Stimulated activated CD8-positive, alpha-beta memory T cell treated with anti-CD3 and anti-CD28 coated beads, Interleukin-4, amount 100 ng/mL, for 1 hour (primary cell): ENCODE measurements at places on chromosomes 2 and 18.

DNA sequence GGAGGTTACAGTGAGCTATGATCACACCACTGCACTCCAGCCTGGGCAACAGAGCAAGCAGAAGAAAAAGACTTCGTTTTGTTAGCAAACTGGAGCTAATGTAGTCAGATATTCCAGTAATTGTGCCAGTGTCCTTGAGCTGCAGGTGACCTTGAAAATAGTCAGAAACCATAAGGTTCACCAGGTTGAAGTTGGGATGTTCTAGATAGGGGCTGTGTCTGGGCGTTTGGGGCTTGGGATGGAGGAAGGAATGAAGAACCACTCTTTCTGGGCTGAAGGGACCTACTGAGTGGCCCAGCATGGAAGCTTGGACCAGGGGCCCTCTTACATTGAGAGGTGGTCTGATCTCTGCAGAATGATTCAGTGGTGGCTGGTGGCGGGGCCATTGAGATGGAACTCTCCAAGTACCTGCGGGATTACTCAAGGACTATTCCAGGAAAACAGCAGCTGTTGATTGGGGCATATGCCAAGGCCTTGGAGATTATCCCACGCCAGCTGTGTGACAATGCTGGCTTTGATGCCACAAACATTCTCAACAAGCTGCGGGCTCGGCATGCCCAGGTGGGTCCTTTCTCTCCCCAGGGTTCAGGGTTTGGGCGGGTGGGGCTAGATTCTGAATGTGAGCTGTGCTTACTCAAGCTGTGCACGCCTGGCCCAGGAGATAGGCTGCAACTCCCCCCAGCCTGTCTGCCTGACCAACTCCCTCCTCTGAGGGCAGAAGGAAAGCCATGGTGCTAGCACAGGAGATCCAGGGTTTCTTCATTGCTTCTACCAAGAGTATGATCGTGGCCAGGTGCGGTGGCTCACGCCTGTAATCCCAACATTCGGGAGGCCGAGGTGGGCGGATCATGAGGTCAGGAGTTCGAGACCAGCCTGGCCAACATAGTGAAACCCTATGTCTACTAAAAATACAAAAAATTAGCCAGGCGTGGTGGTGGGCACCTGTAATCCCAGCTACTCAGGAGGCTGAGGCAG lies 17.1 kb downstream of the CCT7 start:
- DNase-seq: no peak

DNA sequence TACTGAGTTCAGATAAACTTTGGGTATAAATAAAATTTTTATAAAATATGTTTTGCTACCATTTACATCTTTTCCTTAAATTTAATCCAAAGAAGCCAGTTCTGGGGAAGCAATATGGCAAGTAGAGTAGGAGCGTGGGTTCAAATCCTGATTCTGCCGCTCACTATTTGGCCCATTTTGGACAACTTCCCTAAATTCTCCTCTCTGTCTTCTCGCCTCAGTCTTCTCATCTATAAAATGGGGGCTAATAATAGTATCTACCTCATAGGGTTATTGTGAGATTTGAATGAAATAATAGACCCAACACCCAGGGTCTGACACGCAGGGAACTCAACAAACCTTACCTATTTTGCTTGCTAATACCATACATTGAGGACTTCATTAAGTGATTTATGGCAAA lies 59.7 kb downstream of the ACTR2 start:
- DNase-seq: no peak

DNA sequence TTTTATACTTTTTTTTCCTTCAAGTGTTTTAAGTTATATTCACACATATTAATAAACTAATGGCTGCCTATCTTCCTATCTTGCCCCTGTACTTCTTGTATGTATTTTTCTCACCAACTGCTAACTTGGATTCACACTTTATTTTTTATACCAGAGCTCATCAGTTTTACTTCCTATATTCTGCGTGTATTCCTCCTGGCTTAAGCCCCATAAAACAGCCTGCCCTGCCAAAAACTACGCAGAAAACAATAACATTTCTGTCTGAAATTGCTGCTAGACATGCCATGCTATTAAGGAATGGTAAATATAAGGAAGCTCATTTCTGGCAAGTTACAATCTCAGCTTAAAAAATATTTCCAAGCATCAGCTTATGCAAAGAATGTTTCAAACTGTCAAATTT lies 172.3 kb downstream of the UBE2E3 start:
- DNase-seq: no peak

- DNase-seq: no peak
Observed at GRCh38 chr2:190467575-190468083, 59.5 kb downstream of the MFSD6 start.

GRCh38 chr2:183610724-183611123 lies 486.5 kb downstream of the NUP35 start:
- DNase-seq: no peak

DNA sequence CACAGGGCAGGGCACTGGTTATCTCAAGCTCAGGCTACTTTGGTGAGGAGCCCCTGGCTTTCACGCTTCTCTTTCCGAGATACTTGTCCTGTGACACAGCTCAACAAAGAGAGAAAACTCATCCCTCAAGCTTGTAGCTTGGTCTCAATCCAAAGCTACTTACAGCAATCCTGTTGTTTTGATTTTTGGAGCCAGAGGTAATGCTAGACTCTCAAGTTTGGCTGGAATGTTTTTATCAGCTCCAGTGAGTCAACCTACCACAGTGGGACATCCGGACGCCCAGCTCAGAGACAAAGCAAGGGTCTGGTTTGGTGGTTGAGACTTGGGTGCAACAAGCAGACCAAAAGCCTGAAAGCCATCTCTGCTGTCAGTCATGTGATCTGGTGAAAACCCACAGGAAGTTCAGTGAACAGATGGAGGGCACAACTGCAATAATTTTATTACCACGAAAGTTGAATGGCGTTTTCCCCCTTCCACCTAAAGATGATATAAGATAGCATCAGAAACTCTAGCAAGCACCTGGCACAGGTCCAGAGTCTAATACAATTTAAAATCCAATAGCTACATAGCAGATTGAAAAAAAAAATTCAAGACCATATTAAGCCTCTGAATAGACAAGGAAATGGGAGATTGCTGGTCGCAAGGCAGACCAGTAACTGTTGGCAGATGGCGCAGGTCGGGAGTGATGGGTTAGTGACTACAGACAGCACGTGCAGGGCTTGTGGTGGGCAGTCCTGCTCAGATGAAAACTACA lies 102.3 kb upstream of the SMAD7 start:
- DNase-seq: peak; percentile 25

- no peak for DNase-seq
Observed at GRCh38 chr2:219451661-219452360, 17.2 kb downstream of the SPEG start.

GRCh38 chr18:61893309-61893970 lies 633 bp upstream of the RNF152 start:
- no peak for DNase-seq

DNA sequence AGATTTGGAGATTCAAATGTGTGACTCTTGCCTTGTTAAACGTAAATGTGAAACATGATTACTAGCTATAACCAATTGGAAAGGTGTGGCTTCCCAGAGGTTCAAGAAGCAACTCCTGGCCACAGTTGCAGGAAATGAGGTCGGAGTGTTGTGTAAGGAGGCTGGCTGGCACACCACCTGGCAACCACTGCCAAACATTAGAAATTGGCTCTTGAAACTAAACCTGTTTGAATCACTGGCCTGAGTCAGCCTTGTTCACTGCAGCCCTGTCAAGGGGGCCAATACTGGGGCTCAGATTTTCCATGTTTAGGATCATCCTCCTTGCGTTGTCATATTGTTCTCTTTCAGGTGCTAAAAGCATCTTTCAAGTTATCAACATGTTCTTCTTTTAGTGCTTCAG lies 206.3 kb downstream of the ARL6IP6 start:
- no peak for DNase-seq

GRCh38 chr2:8319219-8319618 lies 362.6 kb upstream of the ID2 start:
- no peak for DNase-seq

DNA sequence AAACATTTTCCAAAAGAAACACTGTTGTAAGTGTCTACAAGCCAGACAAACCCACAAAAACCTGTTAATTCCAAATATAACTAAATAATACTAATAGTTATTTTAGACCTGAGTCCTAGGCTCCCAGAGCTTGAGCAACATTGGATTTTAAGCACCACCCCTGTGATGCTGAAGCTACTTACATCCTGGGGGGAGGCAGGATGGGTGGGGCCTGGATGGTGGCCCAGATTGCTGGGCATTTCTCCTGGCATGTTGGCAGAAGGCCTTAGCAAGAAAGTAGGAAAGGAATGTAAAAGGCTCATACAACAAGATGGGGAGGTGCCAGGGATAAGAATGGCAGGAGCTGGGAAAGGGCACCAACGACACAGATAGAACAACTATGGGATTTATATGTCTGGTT lies 50.7 kb upstream of the OTX1 start:
- no peak for DNase-seq

DNA sequence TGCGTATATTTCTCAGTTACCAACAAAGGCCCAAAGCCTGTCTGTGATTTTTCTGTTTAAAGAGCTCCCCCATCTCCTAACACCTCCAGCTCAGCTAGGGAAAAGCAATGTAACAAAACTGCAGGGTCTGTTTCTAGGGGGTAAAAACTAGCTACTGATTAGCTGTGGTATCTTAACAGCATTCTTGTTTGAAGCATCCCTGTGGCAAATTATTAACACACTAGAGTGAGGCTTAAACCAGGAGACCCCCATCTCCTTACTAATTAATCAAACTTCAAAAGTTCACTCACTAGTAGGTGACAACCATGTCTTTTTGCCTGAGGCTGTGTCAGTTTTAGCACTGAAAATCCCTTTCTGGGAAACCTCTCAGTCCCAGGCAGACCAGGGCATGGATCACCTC lies 186.2 kb upstream of the PARD3B start:
- no peak for DNase-seq

DNA sequence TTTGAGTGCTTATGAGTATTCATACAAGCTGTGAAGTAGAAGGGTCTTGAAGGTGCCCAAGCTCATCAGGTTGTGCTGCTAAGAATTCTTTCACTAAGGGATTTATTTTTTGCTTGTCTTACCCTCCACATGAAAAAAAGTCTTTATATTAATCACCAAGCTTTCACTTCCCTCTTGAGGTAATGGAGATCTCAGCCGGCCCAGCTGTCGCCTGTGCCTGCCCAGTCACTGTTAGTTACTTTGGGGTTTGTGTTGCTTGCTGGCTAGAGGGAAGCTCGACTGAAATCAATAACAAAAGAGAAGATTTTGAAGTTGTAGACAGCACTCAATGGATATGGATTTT lies 21.9 kb downstream of the MC2R start:
- DNase-seq: no peak

- no peak for DNase-seq
Observed at GRCh38 chr18:23380817-23381216, 72.3 kb upstream of the RIOK3 start.

DNA sequence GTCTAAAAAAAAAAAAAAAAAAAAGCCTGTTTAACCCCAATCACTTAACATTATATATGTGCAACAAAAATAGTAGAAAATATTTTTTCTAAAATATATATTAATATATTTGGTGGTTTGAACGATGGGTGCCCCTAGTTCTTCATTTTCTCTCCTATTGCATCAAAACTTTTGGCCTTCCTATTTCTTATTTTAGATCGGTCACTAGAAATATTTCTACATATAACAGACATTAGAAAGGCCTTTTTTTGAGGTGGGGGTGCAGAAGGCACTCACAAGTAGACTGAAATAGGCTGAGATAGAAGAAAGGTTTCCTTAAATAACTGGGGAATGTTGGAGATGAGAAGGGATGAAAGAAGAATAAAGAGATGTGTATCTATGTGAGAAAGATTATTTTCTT lies 49.3 kb upstream of the AP1S3 start:
- no peak for DNase-seq

GRCh38 chr2:28085201-28085600 lies 194.7 kb downstream of the BABAM2 start:
- no peak for DNase-seq

DNA sequence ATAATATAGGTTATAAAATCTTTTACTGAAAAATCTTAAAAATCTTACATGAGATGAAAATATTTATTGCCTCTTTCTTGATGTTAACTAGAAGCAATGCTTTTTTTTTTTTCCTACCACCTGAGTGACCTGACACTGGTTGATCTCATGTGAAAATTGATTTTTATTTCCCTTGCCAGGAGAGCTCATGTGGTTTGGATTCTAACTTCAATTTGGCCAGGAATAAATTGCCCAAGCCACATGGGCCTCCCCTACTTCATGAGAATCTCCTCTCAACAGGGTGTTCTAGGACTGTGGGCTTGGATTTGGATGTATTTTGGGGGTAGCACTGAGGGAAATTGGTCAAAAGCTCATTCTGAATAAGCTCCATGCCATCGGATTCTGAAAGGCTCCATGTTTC lies 20.1 kb downstream of the IDH1 start:
- DNase-seq: no peak

GRCh38 chr2:182868054-182868796 lies 1.8 kb upstream of the FRZB start:
- no peak for DNase-seq

DNA sequence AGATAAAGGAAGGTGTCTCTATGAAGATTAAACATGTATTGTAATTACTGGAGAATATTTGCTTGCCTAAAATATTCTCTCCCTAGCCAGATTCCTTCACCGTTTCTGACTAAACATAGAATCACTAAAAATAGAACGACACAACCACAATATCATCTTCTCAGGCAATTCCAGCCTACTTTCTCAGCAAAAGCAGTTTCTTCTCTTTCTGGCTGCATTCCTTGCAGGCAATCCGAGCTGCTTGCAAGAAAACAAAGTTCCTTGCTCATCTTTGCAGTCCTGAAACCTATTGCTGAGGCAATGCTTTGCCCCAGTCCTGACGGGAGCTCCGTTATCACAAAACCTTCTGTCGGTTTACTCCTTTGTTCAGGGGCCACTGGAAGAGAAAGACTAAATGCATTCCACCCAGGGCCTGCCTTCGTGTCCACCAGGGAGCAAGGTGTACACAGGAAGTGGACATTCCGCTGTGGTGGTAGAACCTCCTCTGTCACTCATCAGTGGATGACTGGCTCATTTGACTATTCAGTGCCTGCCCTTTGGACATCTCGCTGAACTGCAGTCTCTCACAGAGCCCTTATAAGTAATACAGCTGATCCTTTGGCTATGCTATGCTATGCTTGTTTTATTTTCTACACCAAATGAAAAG lies 239.2 kb upstream of the DOK6 start:
- DNase-seq: no peak

DNA sequence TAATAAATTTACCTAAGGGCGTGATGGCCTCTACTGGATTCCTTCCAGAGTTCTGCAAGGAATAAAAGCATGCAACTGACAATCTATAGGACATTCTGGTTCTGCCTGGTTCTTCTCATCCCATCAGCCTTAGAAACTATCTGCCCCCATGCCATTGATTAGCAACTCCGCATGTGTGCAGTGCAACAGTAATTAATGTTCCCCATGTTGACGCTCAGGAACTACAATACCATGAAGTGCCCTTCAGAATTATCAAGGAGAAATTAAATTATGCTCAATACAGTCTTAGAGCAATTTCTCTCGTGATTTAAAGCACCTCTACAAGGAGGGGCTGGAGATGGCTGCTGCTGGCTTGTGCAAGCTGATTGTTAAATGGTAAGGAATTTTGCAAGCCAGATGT lies 61.7 kb upstream of the MAP4K3 start:
- no peak for DNase-seq

GRCh38 chr2:55926246-55926645 lies 2.7 kb upstream of the EFEMP1 start:
- no peak for DNase-seq

- no peak for DNase-seq
Observed at GRCh38 chr2:159793326-159793725, 4.7 kb downstream of the CD302 start.

- DNase-seq: no peak
Observed at GRCh38 chr2:63738019-63738418, 103.7 kb upstream of the UGP2 start.

GRCh38 chr2:46943881-46944798 lies 28.5 kb upstream of the MCFD2 start:
- DNase-seq: peak; percentile 28
